ENCODE measurements at places on chromosomes 16 and 17.

DNA sequence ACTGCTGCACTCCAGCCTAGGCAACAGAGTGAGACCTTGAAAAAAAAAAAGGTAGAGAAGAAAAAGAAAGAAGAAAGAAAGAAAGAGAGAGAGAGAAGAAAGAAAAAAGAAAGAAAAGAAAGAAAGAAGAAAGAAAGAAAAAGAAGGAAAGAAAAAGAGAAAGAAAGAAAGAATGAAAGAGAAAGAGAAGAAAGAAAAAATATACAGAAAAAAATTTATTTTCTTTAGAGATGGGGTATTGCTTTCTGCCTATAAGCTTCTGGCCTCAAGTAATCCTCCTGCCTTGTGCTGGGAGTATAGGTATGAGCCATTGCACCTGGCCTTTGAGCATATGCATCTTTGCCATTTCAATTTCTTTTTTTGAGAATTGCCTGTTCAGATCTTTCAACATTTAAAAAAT lies 156.8 kb downstream of the IRX3 start:
- DNase-seq = no peak

GRCh38 chr17:73189417-73190099 lies 3.3 kb upstream of the COG1 start:
- DNase-seq = peak; percentile 37

DNA sequence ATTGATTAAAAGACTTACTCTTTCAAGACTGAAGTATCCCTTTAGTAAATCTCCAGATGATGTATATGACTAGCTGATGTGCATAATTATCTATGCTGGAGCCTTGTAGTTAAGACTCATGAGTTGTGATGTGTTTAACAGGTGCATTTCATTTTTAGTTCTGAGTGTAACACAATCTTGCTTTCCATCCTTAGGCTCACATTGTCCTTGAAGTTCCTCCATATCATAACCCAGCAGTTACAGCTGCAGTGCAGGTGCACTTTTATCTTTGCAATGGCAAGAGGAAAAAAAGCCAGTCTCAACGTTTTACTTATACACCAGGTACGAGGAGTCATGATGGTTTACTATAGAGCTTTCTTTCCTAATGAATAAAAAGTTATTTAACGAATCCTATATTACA lies 52.9 kb downstream of the ESRP2 start:
- no peak for DNase-seq

DNA sequence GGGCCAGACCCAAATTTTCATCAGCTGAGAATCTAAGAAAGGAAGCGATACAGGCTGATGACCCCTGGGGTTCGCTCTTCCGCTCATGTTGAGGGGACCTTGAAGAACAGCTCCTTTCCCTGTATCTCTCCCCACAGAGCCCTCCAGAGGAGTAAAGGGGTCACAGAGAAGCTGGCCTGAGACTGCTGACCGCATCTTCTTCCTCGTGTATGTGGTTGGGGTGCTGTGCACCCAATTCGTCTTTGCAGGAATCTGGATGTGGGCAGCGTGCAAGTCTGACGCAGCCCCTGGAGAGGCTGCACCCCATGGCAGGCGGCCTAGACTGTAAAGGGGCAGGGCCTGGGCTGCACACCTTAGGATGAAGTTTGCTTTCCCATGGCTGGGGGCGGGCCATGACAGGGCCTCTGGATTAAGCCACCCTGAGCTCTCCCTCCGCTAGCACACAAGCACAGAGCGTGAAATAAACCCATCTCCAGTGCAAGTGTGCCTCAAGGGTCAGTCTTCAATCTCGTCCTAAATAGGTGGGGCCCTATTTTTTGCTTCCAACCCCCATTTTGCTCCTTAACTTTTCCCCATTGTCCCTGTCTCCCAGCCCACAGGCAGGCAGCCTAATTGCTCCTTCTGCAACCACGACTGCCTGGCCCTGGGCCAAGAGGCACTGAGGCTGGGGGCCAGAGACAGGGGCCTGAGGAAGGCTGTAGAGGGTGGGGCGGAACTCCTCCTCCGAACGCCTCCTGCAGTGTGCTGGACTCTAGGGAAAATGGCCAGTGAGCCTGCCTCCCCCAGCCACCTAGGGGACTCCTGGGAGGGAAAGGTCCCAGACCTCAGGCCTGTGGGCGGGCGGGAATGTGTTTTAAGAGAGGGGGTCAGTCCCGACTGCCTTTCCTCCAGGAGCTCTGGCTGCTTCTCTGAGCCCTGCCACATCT lies 3.6 kb downstream of the ZACN start:
- DNase-seq = no peak

DNA sequence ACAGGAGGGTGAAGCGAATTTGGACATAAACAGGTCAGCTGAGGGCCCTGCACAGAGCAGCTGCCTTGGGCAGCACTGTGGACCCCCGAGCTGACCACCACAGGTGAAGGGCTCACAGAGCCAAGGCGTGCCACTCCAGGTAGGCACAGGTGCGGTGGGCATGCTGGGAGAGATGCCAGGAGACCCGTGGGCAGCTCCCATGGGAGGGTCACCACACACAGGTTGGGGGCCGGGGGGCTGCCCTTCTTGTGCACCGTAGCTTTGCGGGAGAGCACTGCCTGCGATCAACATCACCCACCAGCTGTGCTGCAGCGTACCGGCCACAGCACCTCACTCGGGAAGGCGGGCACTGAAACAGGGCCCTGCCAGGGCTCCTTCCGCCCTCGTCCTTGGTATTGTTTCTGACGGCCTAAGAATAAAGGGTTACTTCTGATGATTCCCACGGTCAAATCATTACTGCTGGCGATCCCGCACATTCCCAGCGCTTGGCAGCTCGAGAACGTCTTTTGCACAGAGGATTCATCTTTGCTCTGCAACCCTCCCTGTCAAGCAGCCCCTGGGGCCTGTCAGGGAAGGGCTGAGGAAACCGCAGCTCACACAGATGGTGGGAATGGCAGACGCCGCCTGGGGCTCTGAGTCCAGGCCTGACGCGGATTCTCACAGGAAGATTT lies 181.7 kb downstream of the BANP start:
- DNase-seq = no peak

- no peak for DNase-seq
These were observed 26.5 kb downstream of the SREBF1 start for GRCh38 chr17:17810084-17810894.

DNA sequence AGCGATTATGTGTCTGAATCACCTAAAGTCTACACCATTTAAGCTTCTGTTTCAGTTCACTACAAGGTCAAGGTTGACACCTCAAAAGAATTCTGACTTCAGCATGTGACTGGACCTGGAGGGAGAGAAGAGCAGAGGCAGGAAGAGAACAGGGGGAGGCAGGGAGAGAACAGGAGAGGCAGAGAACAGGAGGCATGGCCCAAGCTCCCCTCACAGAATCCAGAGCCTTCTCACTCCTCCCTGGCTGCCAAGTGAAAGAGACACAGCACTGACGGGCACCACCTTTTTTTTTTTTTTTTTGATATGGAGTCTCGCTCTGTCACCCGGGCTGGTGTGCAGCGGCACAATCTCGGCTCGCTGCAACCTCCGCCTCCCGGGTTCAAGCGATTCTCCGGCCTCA lies 11.4 kb downstream of the GGA2 start:
- DNase-seq = no peak

DNA sequence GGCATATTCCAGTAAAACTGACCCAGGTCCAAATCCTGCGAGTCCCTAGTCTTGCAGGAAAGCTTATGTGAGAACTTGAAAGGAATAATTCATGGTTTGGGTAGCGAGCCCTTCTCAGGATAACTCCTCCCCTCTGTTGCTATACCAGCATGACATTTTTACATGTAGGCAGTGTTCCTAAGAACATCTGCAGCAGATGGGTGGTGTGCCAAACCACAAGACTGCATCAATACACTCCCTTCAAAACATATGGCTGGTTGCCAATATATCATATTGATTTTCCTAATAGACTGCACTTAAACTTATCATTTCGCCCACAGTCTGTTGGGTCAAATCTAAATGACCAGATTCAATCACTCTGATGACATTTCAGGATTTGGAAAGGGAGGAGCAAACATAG lies 19.9 kb downstream of the PSME3IP1 start:
- DNase-seq = no peak

GRCh38 chr17:50177983-50178834 lies 12.4 kb downstream of the SGCA start:
- DNase-seq = peak; percentile 92

GRCh38 chr16:35908152-35908551 lies 2448.7 kb downstream of the TP53TG3F start:
- DNase-seq = no peak

- no peak for DNase-seq
These were observed 9.2 kb upstream of the ITGA3 start for GRCh38 chr17:50046667-50047066.
